ENCODE measurements at places on chromosomes 12 and 14. TPM values are rescaled to one million over a fixed set of nuclear protein-coding genes. Genes with fewer than 3 reads are reported as not detected.

FGF6 gene
- total RNA-seq: not detected

SLC6A15 gene
- 101 TPM for total RNA-seq

PRMT5 gene
- total RNA-seq: 62.8 TPM

WNT1 gene
- total RNA-seq: not detected

TMEM63C gene
- 0.66 TPM for total RNA-seq

ARHGAP9 gene
- total RNA-seq: not detected

RXYLT1 gene
- total RNA-seq: 80.3 TPM

PTPRR gene
- total RNA-seq: 2.6 TPM

TAS2R9 gene
- not detected for total RNA-seq

NOVA1 gene
- total RNA-seq: 2.2 TPM

GALNT8 gene
- total RNA-seq: not detected

NPFF gene
- not detected for total RNA-seq

CLEC9A gene
- not detected for total RNA-seq

PRB2 gene
- not detected for total RNA-seq

LHX5 gene
- not detected for total RNA-seq

SERPINA12 gene
- not detected for total RNA-seq

ACADS gene
- 10.5 TPM for total RNA-seq

ERBB3 gene
- 125 TPM for total RNA-seq

OASL gene
- total RNA-seq: 0.35 TPM

RIMBP2 gene
- not detected for total RNA-seq

ARPC3 gene
- total RNA-seq: 355 TPM

MYH7 gene
- total RNA-seq: 0.05 TPM

NEUROD4 gene
- not detected for total RNA-seq

LRP1-AS gene
- not detected for total RNA-seq

RPGRIP1 gene
- 0.08 TPM for total RNA-seq

RNASE4 gene
- 2.7 TPM for total RNA-seq

LUM gene
- total RNA-seq: 905 TPM

CCDC38 gene
- total RNA-seq: 0.16 TPM

DHRS4L2 gene
- 30.6 TPM for total RNA-seq

RD3L gene
- total RNA-seq: not detected

NXPH4 gene
- total RNA-seq: 5.1 TPM

FAM186B gene
- total RNA-seq: 0.95 TPM

KLRB1 gene
- total RNA-seq: not detected

DNAI7 gene
- total RNA-seq: 0.21 TPM

SMIM41 gene
- not detected for total RNA-seq

KERA gene
- total RNA-seq: not detected

OR4K5 gene
- total RNA-seq: not detected

ARL1 gene
- total RNA-seq: 107 TPM

GALNT9 gene
- total RNA-seq: not detected

TMEM179 gene
- 0.32 TPM for total RNA-seq

TOMM20L gene
- total RNA-seq: not detected

CMKLR1 gene
- total RNA-seq: not detected

ADAM21 gene
- not detected for total RNA-seq

VWF gene
- total RNA-seq: 0.37 TPM

SLC5A8 gene
- total RNA-seq: 0.08 TPM

DPY19L2 gene
- 4.1 TPM for total RNA-seq

PPM1H gene
- 58.4 TPM for total RNA-seq

SLC7A8 gene
- total RNA-seq: 27.8 TPM

ARL6IP4 gene
- total RNA-seq: 128 TPM

RILPL1 gene
- 11.3 TPM for total RNA-seq

SYNE3 gene
- 1.6 TPM for total RNA-seq

C12orf50 gene
- total RNA-seq: 0.58 TPM

ACSM4 gene
- not detected for total RNA-seq

CCDC197 gene
- not detected for total RNA-seq

MYO1A gene
- total RNA-seq: not detected

VPS29 gene
- 76.5 TPM for total RNA-seq
